Inflammatory macrophage treated with lipopolysaccharide for 4 hours (primary cell): ENCODE measurements at places on chromosomes 2 and 18.

- DNase-seq, result no peak
Observed at GRCh38 chr2:231184319-231184718, 14.1 kb upstream of the ARMC9 start.

DNA sequence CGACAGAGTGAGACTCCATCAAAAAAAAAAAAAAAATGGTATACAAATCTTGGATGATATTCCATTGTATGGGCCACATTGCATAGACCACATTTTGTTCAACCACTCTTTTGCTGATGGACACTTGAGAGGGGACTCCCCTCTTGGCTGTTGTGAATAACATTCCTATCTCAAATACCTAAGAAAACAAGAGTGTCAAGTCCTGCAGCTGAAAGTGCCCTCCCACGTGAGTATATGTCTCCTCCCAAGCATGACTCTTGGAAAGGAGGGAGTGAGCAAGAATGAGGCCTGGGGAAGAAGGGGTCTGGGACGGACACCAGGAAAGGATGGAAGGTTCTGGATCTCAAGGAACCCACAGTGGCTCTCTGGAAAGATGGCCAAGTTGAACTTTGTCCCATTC lies 36.0 kb upstream of the NPAS2 start:
- DNase-seq, result no peak

DNA sequence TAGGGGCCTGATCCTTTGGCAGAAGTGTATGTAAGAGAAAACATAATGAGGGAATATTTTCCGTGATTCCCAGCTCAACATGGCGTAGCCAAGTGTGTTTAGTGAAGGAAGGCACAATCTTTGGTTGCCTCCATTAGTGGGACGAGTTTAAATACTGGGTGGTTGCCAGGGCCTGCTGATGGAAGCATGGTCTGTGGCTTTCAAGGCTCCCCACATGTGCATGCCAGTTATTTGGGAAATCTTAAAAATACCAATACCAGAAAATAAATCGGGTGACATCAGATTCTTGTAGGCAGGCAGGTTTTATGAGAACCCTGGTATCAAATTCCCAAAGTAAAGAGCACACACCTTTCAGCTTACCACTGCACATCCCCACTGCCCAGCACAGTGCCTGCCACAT lies 7.1 kb downstream of the MYL12A start:
- DNase-seq, result no peak

DNA sequence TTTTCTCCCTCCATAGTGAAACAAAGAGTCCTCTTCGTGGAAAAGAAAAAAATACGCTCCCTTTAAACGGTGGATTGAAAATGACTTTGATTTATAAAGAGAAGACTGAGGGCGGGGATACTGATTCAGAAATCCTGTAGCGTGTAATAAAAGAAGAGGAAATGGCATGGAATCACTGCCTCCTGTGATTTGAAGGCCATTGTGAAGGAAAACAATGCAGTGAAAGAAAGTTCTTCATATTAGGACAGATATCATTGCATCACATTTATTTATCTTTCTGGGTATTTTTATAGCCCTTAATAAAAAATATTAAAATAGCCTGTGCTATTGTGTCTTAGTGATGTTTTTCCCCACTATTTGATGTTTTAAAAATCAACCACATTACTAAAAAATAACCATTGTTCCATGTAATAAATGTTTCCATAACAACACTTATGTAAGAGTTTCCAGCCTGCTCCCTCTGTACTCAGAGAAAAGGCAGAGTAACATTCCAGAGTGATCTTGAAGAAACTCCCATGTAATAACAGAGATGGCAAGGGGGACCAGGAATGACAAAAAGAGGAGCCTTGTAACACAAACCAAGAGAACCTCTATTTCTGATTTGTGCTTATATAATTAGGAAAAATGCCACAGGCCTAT lies 8.0 kb downstream of the MRPL33 start:
- no peak for DNase-seq

GRCh38 chr18:13562494-13563029 lies 163.8 kb downstream of the FAM210A start:
- peak; percentile 100 for DNase-seq

- no peak for DNase-seq
Observed at GRCh38 chr2:136206613-136207012, 88.7 kb upstream of the CXCR4 start.

- peak; percentile 24 for DNase-seq
Observed at GRCh38 chr2:88658326-88658725, 31.1 kb upstream of the EIF2AK3 start.

DNA sequence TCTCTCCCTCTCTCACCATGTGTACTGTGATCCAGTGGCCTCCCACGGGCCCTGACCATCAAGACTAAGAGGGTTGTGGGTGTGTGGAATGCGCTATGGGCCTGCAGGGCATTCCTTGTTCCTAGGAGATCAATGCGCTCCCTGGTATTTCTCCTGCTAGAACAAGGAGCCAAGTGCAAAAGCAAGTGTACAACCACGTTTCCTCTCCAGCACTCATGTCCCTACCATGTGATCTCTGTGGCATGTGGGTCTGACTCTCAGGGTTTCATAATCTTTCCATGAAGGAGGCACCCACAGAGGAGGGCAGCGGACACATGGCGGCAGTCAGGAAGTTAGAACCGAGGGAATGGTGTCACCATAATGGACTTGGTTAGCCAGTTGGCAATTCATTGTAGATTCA lies 91.4 kb downstream of the MAPK4 start:
- DNase-seq, result no peak

DNA sequence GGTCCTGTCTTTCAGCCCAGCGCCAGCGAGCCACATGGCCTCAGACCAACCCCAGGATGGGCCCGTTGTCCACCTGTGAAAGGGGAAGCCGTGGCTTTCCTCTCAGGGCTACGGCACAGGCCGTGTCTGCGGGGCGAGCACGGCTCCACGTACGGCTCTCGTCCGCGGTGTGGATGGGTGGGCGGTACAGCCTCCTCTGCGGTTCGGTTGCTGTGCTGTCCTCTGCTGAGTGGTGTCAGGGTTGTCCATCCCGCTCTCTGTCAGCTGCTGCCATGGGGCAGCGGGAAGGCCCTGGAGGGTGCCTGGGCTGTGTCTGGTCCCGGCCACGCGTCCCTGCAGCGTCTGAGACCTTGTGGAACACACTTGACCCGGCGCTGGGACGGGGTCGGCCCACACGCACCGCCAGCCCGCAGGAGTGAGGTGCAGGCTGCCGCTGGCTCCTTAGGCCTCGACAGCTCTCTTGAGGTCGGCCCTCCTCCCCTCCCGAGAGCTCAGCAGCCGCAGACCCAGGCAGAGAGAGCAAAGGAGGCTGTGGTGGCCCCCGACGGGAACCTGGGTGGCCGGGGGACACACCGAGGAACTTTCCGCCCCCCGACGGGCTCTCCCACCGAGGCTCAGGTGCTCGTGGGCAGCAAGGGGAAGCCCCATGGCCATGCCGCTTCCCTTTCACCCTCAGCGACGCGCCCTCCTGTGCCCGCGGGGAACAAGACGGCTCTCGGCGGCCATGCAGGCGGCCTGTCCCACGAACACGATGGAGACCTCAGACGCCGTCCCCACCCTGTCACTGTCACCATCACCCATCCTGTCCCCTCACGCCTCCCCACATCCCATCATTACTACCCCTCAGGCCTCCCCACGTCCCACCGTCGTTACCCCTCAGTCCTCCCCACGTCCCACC lies 128.7 kb downstream of the NFATC1 start:
- no peak for DNase-seq

DNA sequence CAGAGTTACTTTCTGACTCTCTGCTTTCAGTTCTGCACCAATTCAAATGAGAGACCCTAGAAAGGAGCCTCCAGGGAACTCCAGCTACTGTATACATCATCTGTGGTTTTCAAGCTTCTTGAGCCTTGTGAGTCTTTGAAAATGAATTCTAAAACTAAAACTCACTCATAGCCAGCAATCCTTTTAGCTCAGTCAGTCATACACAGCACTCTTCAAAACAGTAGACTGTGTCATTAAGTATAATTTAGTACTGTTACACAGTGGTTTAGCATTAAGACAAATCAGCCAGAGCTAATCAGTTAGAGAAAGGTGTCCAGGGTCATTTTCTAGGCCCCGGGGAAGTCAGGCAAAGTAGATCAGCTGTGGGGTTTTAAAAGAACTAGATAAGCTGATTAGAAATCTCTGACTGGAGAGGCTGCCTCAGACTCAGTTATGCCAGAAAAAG lies 322.1 kb upstream of the THUMPD2 start:
- no peak for DNase-seq

GRCh38 chr2:216671791-216672343 lies 23.5 kb downstream of the IGFBP5 start:
- no peak for DNase-seq

GRCh38 chr2:55598056-55598795 lies 19.2 kb downstream of the PPP4R3B start:
- no peak for DNase-seq

DNA sequence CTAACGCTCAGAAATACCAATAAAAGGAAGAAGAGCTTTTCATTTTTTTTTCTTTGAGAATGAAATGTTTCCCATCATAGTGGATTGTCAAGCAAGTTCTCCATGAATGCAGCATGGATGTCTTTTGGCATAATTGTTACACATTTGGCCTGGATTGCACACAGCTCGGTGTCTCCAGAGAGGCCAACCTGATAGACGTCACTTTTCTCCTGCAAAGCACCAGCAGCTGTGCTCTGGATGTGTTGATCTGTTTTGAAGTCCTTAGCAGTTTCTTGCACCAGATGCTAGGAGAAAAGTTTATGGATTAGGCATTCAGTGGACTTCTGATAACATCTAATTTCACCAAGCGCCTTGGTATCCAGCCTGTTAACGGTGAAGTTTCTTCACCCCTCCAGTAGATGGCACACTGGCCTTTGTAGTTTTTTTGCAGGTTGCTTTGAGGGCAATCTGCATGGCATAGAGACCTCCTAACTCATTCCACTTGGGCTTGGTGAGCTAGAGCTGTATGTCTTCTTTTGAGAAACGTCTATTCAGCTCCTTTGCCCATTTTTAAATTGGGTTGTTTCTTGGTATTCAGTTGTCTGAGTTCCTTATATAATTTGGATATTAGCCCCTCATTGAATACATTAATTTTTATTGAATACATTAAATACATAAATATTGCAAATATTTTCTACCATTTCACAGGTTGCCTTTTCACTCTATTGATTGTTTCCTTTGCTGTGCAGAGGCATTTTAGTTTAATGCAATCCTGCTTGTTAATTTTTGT lies 59.7 kb downstream of the PTH2R start:
- peak; percentile 52 for DNase-seq

DNA sequence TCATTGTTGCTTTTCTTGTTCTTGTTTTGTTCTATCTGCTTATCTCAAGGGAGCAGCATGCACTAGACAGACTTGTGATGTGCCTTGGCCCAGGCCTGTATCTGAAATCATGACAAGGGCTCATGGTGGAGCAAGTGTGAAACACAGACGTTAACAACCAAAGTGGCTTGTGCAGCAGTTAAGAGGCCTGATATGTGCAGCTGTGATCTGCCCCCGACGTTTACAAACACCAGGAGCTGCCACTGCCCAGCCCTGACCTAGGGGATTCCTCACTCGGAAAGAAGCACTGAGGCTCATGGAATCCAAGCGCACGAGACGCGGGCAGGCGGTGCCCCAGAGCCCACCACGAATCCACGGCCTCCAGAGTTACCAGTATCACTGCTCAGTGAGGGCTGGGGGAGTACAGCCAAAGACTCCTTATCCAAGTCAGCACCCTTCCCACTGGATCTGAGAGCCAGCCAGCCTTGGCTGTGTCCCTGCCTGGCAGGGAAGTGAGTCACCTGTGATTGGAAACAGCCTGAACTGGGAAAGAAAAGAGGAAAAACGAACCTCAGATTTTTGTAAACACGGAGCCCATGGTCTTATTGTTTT lies 62.3 kb upstream of the SNTG2 start:
- DNase-seq, result no peak

DNA sequence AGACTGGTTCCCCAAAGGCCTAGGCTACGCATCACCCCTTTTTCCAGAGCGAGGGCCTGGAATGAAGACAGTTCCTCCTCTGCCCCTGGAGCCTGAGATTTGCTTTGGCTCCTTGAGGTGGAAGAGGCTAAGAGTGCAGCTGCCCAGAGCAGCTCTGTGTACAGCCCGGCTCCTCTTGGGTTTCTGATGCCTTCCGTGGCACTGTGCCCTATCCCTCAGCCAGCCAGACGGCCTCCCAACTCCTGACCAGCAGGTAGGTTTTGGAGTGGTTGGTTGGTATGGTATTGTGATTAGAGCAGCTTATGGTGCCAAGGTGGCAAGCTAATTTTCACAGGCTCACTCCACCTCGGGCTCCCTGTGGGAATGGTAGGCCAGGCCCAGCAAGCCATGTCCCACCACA lies 112.2 kb downstream of the TANC1 start:
- no peak for DNase-seq

DNA sequence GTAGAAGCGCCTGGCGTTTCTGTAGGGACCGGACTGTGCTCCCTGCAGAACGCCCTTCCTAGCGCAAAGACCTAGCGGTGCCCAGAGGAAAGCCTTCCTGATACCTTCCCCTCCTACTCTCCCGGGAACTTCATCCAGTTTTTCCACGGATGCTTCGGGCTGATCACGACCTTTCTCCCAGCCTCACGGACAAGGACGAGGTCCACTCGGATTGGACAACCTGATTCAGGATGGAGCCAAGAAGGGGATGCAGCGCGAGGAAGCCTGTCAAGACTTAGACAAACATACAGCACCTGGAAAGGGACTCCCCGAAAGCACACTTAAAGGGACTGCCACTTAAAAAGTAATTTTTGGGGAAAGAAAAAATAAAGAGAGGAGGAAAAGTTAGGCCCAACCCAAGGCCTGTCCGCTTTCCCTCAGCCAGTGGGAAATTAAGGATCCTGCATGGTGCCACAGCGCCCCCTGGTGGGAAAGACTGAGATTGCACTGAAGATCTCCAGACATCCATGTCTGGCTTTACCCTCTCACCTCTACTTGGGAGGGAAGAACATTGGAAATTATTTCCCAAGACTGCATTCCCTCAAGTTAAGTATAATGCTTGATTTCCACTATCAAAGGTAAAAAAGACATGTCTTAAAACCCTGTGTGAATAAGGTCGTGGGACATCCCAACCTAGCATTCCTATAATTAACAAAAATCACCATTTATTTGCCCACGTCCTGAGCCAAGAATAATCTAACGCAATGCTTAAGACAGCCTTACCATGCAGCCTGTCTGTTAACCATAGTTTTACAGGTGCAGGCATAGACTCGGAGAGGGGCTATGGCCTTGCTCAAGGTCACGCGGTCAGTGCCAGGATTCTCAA lies 13.4 kb upstream of the COPS8 start:
- DNase-seq, result peak; percentile 66

DNA sequence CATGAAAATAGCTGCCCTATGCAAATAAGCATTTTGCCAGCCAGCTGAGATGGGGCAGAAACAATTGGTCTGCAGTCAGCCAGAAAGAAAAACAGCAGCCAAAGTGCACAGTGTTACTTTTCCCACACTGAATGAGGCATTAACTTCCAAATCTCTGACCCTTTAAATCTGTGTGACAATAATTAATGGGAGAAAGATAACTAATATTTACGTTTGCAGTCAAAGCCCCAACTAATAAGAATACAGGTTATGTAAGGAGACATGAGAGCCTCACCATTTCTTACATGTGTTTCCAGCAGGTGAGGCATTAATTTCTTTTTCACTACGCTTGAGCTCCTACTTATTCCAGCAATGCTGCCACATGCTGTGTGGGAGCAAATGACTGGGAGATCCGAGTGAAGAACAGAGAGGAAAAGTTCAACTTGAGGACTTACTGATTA lies 339.0 kb downstream of the SATB2 start:
- no peak for DNase-seq
